ENCODE measurements at places on chromosomes 2 and 18.

GRCh38 chr2:112866128-112866835, 29.7 kb upstream of the IL1B start:
- no peak for DNase-seq

DNA sequence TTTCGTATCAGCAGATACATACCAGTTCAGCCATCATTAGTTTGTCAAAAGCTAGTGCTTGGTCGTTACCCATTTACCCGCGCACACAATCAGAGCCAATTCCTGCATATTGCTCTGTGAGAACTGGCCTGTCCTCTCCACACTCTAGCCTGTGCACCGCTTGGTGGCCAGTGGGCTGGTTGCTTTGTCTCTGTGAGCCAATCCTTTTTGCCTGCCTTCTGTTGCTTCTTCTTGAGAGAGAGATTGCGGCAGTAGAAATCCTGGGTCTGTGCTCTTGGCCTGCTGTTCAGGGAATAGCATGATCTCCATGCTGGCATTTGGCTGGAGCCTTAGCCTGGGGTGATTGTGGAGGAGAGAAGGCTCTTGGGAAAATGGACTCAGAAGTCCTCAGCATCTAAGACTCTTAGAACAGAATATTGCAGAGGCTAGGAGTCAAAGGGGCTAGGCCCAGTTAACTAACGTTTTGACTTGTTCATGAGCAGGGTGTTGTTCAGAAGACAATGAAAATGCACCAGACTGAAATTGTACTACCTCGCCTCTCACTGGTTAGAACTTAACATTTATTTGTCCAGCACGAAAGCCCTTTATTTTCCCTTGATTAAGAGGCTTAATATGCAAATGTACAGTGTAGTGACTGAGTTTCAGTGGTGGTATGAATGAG, 37.1 kb downstream of the MAP4K4 start:
- no peak for DNase-seq

DNA sequence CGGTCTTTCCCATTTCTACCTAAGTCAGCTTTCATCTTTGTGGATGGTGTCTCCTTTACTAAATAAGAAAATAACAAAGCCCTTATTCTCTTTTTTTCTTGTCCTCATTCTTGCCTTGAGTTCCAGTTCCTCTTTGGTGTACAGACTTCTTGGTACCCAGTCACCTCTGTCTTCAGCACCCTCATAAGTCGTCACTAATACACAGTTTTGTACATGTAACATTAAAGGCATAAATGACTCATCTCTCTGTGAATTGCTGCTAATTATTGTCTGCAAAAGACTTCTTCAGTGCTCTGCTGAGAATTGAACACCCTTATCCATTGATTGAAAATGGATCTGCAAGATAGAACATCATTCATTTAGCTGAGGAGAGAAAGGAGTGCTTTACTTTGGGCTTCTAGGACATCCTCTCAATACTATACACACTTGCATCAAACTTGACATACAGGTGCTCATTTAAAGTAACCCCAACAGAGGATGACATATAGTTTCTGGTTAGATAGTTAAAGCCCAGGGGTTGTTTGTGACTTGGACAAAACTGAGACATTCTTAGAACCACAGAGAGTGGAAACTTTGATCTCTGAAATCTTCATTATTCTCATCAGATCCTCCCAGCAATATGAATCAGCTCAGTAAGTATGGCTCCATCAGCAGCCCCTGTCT, 97.0 kb downstream of the XRCC5 start:
- no peak for DNase-seq

- DNase-seq, result no peak
These were observed 92.9 kb downstream of the DTNA start for GRCh38 chr18:34802959-34803358.

DNA sequence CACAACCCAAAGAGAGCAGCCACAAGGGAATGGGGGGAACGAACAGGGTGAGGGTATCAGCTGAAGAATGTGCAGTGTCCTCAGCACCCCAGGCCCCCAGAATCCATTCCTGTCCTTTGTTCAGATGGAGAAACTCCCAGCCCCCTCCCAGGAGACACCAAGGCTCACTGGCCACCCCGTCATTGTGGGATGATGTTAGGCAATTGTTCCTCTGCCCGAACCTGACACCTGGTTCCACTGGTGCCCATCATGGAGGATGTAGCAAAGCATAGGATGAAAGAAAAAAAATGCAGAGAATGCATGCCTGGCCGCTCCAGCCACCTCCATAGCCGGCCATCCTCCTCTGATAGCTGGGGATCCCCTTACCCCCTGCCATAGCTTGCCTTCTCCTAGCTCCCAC, 197.3 kb upstream of the TWIST2 start:
- no peak for DNase-seq

DNA sequence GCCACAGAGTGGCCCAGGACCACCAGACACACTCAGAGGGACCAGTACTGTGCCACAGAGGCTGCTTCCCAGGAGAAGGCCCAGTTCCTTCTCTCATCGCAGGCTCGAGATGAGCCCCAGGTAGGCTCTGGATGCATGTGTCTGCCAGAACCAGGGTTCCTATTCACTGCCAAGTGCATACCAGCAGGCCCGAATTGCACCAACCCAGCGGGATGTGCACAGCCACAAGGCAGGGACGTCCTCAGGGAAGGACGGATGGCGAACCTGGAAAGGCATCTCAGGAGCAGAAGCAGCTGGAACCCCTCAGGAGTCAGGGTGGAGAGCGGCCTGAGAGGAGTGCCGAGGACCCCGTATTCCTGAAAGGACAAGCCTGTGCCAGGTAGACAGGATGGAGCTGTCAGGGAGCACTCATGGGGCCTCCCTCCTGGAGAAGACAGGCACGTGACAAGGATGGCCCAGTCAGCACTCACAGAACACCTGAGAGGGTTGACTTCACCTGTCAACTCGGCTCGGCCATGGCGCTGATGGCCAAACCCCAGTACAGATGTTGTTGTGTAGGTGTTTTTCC, 73.7 kb downstream of the PTGR3 start:
- DNase-seq, result no peak

GRCh38 chr2:2683606-2684224, 352.6 kb upstream of the MYT1L start:
- DNase-seq, result no peak

GRCh38 chr2:230888824-230889400, 24.2 kb downstream of the ITM2C start:
- no peak for DNase-seq
